ENCODE measurements at places on chromosomes 1 and 21.

- DNase-seq: no peak
These were observed 5.7 kb upstream of the SPRR3 start for GRCh38 chr1:152995842-152996241.

GRCh38 chr1:15957221-15958095 is 18.4 kb downstream of the ZBTB17 start:
- DNase-seq: no peak

DNA sequence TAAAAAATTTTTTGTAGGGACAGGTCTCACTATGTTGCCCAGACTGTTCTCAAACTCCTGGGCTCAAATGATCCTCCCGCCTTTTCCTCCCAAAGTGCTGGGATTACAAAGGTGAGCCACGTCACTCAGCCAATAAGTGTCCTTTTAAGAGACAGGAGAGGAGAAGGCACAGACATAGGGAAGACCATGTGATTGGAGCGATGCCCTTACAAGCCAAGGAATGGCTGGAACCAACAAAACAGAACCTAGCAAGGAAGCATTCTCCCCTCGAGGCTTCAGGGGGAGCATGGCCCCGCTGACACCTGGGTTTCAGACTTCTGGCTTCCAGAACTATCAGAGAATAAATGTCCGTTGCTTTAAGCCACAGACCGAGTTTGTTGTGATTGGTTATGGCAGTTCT is 37.0 kb downstream of the NDUFS5 start:
- no peak for DNase-seq

GRCh38 chr1:151062741-151063371 is 2.7 kb downstream of the MLLT11 start:
- no peak for DNase-seq

- DNase-seq: no peak
These were observed at the start of gene ITGB2 for GRCh38 chr21:44920694-44921604. ITGB2 (minus strand) TSS chr21:44920899; CDS start chr21:44910782, 10,117 bp downstream.

- DNase-seq: no peak
These were observed 426.1 kb downstream of the NUF2 start for GRCh38 chr1:163747855-163748254.

GRCh38 chr1:169696273-169697100 is 14.9 kb downstream of the SELL start:
- DNase-seq: no peak

DNA sequence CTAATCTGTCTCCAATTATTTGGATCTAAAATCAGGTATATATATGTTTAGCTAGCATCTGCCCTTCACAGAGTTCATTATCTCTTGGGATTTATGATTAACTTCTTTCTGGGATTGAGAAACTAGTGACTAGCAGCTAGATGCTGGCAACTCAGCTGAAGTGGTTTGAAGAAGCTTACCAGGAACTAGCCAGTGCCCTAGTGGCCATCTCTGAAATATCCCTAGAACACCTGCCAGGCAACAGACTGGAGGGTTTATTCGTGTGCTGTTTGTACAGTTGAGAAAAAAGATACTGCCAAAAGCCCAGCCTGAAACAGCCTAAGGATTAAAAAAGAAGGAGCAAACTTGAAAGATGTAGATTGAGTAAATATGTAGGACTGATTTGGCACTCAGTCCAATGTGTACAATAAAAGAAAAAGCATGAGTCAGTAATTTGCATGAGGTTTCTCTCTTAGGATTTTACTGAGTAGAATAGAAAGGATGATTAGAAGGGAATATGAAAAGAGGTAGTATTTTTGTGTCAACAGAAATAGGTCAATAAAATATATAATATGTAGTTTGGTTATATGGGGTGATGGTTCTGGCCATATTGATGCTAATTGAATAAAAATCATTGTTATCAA is 1144.6 kb upstream of the ADGRL2 start:
- no peak for DNase-seq

GRCh38 chr1:211613108-211613947 is 34.4 kb upstream of the SLC30A1 start:
- no peak for DNase-seq

Measured in stimulated activated CD4-positive, alpha-beta T cell treated with anti-CD3 and anti-CD28 coated beads, TNF-alpha, amount 100 ng/mL, for 1 hour (primary cell).